ENCODE measurements at places on chromosomes 4 and X.

DNA sequence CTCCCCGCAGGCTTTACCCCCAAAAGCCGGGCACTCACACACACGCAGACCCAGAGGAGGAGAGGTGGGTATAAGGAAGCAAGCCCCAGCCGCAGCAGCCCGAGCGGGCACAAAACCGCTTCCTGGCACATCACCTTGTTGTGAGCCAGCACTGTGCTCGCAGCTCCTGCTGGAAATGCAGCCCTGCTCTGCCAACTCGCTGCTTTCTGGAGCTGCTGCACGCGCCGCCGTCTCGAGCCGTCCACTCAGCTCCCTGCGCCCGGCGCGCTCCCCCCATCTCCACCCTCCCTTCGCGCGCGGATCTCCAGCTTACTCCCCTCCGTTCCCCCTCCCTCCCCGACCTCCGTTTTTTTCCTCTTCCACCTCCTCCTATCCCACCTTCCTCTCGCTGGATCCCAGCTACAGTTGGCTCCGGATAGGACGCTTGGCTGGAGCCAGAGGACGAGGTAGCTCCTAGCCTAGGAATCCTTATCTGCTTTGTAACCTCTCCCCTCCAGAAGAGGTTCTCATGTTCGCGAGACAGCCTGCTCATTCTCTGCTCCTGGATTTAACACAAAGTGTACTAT lies at the start of gene SPOCK3:
Gene SPOCK3, minus strand, starts transcription at position 179 of the 566 bp plus-strand sequence.
- DNase-seq: no peak

- no peak for DNase-seq
Observed at GRCh38 chr4:7166237-7166636, 26.1 kb upstream of the SORCS2 start.

GRCh38 chr4:26858035-26858918 lies 2.4 kb upstream of the STIM2 start:
- DNase-seq: no peak

- no peak for DNase-seq
Observed at GRCh38 chrX:9646471-9647224, 119.0 kb downstream of the GPR143 start.

GRCh38 chrX:102155806-102156179 lies at the start of gene BEX5:
BEX5 (minus strand) TSS chrX:102155977; CDS start chrX:102154265, 1,712 bp downstream.
- DNase-seq: peak; percentile 54

DNA sequence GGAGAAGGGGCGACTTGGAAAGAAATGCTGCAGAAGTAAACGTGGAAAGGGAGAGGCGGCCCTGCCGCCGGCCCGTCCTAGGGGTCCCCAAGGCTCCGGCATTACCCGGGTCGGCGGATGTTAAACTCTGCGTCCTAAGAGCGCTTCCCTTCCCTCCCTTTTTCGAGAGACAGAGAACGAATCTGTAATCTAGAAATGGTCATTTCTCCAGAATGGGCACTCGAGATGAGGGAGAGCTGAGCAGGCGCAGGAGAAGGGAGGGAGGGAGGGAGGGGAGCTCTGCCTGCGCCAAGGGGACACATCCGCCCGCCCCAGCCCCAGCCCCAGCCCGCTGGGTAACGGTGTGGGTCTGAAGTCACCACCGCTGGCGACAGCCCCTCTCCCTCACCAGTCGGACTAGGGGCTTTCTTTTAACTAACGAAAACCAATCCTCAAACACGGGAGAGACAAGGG lies 1.7 kb downstream of the HCFC1 start:
- DNase-seq: no peak
